ENCODE measurements at places on chromosomes 12 and 14.

- no peak for DNase-seq
Observed at GRCh38 chr12:4807116-4807783, 87.0 kb downstream of the GALNT8 start.

DNA sequence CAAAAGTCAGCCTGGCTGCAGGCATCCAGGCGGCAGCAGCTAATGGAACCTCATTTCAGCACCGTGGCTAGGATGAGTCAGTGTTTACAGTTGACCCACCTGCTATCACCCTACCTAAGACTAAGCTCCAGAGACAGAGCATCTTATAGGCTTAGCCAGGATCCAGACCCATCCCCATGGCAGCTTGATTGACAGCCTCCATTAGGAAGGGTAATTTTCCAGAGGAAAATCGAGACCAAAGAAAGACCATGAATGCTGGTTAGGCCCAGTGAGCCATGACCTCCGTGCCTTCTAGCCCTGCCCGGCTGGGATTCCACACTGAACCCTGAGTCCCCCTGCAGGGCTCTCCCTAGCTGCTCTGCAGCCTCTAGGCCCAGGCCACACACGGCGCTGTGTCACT, 38.7 kb downstream of the TUNAR start:
- DNase-seq: no peak

GRCh38 chr12:71456316-71456715, 16.7 kb downstream of the LGR5 start:
- no peak for DNase-seq

- DNase-seq: no peak
Observed at GRCh38 chr14:77221241-77221871, 39.8 kb downstream of the TMEM63C start.

- DNase-seq: no peak
Observed at GRCh38 chr14:82546401-82546800, 1012.7 kb upstream of the SEL1L start.

DNA sequence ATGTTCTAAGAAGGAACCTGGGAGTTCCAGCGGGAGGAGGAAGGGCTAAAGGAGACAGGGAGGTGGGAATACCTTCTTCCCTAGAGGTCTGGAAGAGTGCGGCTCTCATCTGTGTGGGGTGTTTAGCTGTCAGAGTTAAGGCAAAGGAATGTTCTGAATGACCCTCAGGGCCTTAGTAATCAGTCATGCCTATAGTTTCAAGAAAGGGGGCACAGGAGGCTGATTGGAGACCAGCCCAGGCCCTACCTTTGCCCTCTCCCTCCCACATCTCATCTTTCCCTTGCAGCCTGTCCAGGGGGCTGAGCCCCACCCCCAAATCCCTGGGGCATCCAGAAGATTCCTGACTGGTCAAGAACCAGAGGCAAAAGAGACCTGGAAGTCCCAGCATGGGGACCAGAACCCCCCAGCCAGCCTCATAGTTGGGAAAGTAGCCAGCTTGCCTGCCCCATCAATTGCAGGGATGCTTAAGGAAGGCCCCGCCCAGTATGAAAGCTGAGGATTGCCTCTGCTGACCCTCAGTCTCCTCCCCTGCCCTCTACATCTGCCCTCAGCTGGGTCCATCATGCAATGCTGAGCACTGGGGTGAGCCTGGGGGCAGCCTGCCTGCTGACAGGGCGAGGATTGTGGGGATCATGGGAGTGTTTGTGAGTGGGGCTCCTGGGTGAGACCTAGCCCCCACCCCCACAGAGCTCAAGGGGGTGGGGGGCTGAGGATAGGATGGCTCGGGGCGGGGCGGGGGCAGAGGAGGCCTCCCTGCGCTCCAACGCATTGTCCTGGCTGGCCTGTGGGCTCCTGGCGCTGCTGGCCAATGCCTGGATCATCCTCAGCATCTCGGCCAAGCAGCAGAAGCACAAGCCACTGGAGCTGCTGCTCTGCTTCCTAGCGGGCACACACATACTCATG, 1.8 kb downstream of the GPR162 start:
- no peak for DNase-seq

Measured in T-helper 17 cell (primary cell).